Stimulated activated CD4-positive, alpha-beta T cell treated with anti-CD3 and anti-CD28 coated beads, Interleukin-15, amount 100 ng/mL, for 48 hours (primary cell): ENCODE measurements at places on chromosomes 2 and 18.

GRCh38 chr2:197675246-197675645 is at the start of gene RFTN2:
Gene RFTN2, minus strand, starts transcription at chr2:197675587. Its CDS starts 129 bp downstream, at chr2:197675458.
- no peak for DNase-seq

DNA sequence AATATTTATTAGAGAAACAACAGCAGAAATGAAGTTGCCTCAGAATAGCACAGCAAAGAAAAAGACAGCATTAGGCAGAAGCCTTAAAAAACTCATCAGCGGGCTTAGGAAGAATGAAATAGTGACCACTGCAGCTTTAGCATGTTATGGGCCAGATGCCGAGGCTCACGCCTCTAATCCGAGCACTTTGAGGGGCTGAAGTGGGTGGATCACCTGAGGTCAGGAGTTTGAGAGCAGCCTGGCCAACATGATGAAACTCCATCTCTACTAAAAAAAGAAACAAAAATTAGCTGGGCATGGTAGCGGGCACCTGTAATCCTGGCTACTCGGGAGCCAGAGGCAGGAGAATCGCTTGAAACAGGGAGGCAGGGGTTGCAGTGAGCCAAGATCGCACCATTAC is 32.4 kb downstream of the AP1S3 start:
- DNase-seq: no peak

GRCh38 chr2:195734931-195735330 is 77.9 kb downstream of the SLC39A10 start:
- no peak for DNase-seq

GRCh38 chr2:6999211-6999877 is 82.1 kb downstream of the RNF144A start:
- no peak for DNase-seq

DNA sequence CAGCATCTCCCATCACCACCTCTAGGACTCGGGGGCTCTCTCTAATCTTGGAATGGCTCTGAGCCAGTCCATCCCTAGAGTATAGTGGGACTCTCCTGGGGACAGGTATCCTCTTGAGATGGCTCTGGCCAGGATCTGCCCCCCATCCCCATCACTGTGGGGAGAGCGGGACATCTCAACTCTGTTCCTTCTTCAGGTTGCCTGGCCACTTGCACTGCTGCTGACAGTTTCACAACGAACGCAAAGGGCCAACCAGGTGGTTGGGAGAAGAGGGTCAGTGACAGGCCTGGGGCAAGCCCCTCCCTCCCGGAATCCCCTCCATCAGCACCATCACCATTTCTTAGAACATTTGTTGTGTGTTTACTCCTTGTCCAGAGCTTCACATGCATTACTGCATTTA is 62.6 kb downstream of the CIB4 start:
- no peak for DNase-seq

- DNase-seq: no peak
Measured at GRCh38 chr2:203707530-203707929, 1.1 kb downstream of the CD28 start.

- DNase-seq: peak; percentile 50
Measured at GRCh38 chr2:64212801-64213321, 68.6 kb upstream of the PELI1 start.

GRCh38 chr18:49135877-49136276 is 185.1 kb upstream of the SMAD7 start:
- no peak for DNase-seq

DNA sequence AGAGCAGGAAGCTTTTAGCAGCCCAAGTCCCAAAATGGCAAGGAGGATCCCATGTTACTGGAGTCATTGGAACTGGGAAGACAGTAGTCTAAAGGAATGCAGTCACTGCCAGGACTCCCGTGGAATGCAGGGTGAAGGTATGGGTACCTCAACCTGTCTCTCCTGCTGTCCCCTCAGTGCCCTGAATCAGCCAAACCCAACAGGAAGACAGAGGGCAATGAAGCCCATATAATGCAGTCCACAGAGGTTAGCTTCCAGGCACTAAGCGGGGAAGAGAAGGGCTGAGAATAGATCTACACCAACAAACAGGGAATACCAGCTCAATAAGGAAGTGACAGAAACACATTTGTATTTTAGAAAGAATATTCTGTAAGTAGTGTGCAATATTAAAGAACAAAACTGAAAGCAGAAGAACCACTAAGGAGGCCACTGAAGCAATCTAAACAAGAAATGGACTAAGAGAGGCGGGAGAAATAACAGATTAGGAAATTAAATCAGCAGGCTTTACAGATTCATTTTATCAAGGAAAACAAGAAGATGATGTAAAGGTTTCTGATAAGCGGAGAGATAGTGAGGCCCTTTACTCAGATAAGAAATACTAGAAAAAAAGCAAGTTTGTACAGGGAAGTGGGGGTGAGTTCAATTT is 8.3 kb downstream of the NEMP2 start:
- no peak for DNase-seq

DNA sequence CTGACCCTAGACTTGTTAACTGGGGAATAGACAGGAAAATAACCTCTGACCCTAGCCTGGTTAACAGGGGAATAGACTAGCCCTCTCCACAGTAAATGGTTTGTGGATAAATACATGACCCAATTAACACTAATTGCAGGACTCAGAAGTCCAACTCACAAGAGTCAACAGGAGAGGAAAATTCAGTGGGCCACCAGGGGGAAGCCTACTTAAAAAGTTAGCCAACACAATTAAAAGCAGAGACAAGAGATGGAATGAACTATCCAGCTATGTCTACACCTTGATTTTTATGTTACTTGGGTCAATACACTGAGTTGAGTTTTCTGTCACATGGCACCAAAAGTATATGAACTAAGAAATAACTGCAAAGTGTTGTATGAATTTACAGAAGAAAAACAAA is 158.8 kb upstream of the SLC39A10 start:
- no peak for DNase-seq

DNA sequence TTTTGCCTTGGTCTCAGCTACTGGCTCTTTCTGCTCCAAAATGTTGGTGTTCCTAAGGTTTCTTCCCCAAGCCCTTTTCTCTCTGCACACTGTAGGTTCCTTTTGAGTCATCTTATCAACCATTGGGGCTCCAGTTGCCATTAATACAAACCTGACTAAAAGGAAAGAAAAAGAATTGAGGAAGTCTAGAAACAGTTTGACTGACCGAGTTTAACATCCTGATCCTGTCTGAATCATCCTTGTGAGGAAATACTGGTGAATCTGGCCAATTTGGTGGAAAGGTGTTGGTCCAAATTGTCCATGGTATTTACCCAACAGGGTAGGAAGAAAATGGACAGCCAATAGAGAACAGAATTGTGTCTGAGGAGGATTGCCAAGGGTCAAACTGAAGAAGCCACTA is 38.3 kb downstream of the CRYGD start:
- no peak for DNase-seq

DNA sequence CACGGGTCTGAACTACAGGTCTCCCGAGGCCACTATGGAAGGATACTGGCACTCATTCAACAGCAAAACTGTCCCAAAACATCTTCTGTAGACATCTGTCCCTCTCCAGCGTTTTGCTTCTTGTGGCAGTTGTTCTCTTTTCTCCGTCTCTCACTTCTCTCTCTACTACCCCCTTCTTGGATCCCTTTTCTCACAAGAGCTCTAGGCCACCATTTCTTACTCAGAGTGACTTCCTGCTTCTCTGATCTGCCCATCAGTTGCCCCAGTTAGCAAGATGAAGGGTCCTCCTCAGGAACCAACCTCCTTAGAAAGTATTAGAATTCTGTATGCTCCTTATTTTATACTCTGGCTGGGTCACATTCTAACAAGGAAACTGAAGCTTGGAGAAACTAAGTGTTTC is 32.6 kb downstream of the BCL2 start:
- no peak for DNase-seq

- DNase-seq: no peak
Measured at GRCh38 chr2:225017098-225017685, 25.1 kb downstream of the DOCK10 start.

DNA sequence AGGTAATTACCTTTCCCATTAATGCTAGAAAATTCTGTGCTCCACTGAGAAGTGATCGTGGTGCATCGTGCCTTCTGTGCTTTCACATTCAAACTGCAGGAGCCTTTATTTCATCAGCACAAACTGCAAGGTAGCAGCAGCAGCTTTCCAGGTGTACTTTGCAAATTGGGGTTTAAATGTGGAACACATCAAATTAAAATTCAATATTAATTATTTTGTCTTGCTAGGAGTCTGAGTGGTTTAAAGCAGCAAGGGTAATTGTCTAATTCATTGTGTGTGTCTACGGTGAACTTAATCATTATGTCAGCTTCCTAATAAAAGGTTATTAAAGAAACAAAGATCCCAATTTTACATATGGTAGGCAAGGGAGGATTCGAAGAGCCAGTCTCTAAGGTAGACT is 180.8 kb upstream of the ATP5MC3 start:
- DNase-seq: no peak

GRCh38 chr18:13112982-13113381 is 105.6 kb upstream of the LDLRAD4 start:
- DNase-seq: no peak

- DNase-seq: no peak
Measured at GRCh38 chr2:70505613-70506391, 47.8 kb downstream of the TGFA start.

GRCh38 chr18:37930640-37931039 is 365.0 kb upstream of the CELF4 start:
- no peak for DNase-seq

GRCh38 chr2:204258890-204259289 is 286.4 kb upstream of the PARD3B start:
- no peak for DNase-seq

DNA sequence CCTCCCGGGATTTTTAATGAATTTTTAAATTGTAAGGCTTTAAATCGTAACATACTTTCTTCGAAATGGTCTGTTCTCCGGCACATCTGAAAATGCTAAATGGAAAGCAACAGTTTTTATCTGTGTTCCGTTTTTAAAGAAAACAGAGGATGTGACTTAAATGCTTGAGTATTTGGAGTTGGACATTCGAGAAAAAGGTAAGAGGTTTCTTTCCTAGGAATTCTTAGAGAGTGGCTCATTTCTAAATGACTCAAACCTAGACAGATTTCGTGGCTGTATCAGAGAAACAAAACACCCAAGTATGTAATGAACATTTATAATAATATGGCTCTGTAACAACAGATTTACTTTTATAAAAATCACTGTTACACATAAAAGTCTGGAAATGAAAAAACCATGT is 177.6 kb upstream of the CCDC68 start:
- no peak for DNase-seq

DNA sequence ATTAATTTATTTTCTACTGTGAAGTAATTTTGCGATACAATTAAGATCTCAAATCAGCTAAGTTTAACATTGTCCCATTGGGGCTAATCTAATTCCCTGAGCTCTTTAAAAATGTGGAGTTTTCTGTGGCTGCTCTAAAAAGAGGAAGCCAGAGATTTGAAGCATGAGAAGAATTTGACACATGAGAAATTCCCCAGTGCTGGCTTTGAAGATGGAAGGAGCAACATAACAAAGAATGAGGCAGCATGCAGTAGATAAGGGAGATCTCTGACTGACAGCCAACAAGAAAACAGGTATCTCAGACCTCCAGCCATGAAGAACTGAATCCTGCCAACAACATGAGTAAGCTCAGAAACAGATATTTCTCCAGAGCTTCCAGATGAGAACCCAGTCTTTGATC is 308.4 kb downstream of the ZNF804A start:
- no peak for DNase-seq

- no peak for DNase-seq
Measured at GRCh38 chr2:186068139-186068801, 329.7 kb downstream of the FSIP2 start.
